ENCODE measurements at places on chromosomes 3 and 15.

DNA sequence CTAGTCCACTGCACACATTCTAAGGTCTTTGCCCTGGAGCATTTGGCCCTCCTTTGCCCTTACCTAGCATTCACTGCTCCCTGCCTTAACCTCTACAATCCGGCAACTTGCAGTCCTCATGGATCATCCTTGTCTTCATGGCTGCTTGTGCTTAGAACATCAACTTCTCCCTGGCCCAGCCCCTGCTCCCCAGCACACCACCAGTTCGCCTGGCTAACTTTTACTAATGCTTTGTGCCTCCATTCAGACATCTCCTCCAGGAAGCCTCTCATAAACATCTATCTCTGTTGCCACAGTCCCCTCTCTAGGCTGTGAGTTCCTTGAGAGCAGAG is 57.1 kb downstream of the AAGAB start:
- no peak for DNase-seq

DNA sequence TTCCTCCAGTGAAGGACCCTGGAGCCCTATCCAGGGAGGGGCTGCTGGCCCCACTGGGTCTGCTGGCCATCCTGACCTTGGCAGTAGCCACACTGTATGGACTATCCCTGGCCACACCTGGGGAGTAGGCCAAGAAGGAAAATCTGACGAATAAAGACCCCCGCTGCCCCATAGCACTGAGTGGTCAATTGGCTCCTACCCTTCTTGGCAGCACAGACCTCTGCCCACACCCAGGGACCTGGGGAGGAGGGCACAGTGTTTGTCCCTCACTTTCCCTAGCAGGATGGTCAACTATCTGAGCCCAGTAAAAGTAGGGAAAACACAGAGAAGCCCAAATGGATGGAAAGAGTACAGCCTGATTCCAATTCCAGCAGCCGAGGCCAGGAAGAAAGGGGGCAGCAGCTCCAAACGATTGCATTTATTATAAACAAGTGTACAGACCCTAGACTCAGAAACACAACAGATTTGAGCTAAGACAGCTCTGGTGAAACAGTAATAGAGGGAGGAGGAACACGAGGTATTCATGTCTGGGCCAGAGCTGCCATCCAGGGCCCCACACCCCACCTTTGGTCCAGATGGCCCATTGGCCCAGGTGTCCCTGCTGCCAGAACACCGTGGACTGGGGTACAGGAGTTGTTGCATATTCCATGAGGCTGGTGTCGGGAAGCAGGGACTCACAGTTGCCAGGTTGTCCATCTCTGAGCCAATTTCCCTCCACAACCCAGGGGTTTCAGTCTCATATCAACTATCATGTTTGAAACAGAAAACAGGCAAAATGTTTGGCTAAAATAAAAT is 21.1 kb downstream of the ATRIP start:
- DNase-seq, result no peak

DNA sequence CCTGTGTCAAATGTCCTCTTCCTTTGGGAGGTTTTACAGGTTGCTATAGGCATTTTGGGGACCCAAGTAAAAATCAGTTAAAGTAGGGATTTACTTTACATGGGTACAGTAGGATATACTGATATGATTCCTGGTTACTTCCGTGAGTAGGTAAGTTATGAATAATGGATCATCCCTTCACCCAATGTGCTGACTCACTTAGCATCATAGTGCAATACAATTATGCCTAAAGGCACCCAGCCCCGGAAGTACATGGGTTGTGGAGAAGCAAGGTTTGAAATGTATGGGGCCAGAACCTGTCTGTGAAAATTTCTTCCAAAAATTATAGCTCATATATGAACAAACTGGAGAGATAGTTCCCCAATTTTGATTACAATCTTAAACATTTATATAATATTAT is 64.0 kb downstream of the GLB1 start:
- DNase-seq, result no peak

DNA sequence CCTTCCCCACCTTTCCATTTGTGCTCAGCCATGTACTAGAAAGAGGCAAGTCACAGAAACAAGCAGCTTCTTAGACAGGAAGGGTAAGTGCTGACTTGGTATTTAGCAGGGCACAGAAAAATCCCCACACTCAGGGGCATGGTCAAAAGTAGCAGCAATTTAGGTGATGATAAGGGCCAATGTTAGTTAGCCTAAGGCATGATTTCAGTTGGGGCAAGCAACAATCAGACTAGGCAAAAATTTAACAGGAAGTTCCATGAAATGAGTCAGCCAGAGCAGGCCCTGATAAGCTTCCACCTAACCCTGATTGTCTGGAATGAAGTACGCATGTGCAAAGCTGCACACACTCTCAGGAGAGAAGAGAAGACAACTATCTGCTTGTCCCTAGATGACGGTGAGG is 423.4 kb upstream of the UBE2E2 start:
- no peak for DNase-seq

DNA sequence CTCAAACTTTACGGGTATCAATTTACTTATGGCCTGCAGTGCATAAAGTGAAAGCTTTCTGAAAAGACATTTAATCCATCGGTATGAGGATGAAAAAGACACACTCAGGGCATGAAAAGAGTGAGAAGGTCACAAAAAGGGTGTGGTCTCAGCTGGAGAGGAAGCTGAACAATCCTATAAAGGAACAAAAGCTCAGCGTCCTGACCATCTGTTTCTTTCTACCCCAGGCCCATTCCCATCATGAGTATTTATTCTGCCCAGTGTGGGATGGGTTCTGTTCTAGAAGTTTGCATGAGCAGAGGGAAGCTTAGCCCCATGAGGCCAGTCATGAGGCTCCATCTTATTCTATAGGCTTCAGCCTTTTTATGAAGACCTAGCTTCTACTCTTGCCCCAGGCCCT is 144.6 kb downstream of the LPP start:
- no peak for DNase-seq

DNA sequence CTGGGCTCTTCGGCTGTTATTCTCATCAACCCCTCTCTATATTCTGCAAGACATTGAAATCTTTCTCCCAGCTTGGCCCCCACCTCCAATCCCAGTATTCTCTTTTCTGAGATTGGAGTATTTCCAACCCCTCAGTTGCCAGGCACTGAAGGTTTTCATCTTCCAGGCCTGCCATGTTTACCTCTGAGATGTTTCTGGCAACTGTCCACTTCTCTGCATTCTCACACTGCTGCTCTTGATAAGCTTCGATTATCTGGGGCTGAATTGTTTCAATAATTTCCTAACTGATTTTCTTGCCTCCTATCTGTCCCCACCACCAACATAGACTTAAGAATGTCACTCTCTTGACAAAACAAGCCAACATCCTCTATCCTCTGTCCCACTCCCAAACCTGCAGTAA is 1.4 kb upstream of the GPR156 start:
- DNase-seq, result no peak

DNA sequence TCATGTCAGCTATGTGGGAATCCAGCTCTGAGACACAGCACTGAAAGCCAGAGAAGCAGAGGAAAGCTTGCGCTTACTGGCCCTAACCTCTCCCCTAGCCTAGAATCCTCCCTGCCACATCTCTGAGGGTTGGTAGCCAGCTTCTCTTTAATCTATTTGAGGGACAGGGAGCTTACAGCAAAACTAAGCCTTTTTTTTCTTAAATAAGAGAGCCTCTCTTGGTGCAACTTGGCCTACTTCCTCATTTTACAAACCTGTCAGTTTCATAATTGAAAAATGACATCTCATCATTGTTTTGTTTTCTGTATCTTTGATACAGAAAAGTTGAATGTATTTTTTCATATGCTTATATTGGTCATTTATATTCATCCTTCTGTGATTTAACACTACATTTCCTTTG is 193.9 kb downstream of the ZNF621 start:
- no peak for DNase-seq

GRCh38 chr3:16136055-16136454 is 38.4 kb upstream of the GALNT15 start:
- no peak for DNase-seq

- no peak for DNase-seq
These were observed 30.2 kb upstream of the LAMP3 start for GRCh38 chr3:183192650-183193300.
